BJ (cell line): ENCODE measurements at places on chromosomes 16 and 17. TPM values are rescaled to one million over a fixed set of nuclear protein-coding genes. Genes with fewer than 3 reads are reported as not detected.

Gene CNTNAP1
- 51.8 and 90.6 TPM in 2 replicates for polyA plus RNA-seq

Gene CHST6
- polyA plus RNA-seq, result 0.10 and 0.12 TPM in 2 replicates

DNA sequence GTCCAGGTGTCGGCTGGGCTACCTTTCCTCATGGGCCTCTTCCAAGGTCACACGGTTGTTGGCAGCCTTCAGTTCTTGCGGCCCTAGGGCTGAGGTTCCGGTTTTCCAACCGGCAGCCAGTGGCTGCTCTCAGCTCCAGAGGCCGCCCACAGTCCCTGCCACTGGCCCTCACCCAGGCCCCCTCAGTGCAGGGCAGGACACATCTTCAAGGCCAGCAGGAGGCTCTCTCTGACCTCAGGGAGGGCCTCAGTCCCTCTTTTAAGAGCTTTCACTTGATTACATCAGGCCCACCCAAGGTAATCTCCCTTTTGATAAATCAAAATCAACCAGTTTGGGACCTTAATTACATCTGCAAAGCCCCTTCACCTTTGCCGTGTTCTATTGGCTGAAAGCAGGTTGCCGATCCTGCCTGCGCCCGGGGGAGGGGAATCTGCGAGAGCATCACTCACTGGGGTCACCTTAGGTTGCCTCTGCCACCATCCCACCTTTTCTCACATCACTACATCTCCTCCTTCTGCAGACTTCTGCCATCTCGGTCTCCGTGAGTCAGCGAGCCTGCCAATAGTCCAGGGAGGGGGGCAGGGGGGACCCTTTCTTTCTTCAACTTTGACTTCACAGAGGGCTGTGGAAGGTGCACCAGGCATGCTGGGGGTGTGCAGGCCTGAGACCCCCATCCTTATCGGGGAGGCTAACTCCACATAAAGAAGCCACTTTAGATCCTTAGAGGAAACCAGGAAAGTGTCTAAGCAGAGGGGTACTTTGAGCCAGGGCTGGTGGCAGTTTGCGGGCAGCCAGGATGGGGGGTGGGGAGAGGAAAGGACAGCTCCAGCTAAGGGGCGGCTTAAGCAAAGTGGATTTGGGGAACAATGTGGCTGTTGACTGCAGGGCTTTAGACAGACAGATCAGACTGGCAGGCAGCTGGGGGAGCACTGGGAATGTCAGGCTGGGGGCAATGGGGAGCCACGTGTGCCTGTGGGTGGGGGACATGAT, 28.8 kb upstream of the NXPH3 start:
- no peak for DNase-seq

GRCh38 chr17:32854207-32854606, 22.7 kb downstream of the MYO1D start:
- no peak for DNase-seq

DNA sequence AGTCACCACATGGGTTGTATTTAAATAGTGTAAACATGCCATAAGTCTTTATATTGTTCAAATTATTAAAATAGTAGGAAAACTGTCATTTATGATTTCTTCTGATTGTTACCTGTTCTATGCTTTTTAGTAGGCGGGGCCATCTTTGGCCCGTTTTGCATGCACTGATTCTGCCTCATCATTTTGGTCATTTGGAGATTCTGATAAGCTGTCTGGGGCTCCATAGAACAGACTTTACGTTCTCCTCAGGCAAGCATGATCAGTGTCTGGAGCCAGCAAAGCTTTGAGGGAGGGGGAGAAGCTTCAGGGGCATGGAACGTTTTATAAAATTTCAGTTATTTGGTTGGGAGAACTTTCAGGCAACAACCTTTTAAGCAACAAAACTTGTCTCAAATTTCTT, 8.8 kb downstream of the NDEL1 start:
- no peak for DNase-seq

- DNase-seq, result no peak
Observed at GRCh38 chr16:17606460-17606859, 135.7 kb upstream of the XYLT1 start.

Gene SLC5A11
- not detected in 2 replicates for polyA plus RNA-seq

GRCh38 chr16:66254106-66254505, 112.4 kb upstream of the CDH5 start:
- no peak for DNase-seq
